SHP77 treated with DMSO at 0.1 percent for 48 hours (cell line): ENCODE measurements at places on chromosomes 5 and 9.

GRCh38 chr5:125134216-125135081 is 388.0 kb upstream of the ZNF608 start:
- DNase-seq = no peak

DNA sequence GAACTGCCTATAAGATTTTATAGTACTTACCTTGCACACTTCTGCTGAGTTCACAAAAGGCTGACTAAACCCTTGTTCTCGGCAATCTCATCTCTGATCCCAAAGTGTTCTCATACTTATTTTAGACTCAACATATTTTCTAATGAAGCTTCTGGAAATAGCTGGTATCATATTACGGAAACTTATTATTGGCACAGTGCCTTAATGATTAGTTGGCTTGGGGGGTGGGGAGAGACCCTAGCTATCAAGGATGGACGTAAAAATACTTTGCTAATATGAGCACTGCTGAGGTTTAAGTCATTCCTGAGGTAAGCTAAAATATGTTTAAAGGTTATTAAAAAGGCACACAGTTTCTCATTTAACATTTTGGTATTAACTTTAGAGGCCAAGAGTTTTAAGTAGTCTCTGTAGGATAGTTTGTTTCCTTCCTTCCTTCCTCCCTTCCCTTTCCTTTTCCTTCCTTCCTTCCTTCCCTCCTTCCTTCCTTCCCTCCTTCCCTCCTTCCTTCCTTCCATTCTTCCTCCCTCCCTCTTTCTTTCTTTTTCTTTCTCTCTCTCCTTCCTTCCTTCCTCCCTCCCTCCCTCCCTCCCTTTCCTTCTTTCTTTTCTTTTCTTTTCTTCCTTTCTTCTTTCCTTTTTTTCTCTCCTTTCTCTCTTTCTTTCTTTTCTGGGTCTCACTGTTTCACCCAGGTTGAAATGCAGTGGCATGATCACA is 31.5 kb downstream of the ZSWIM6 start:
- no peak for DNase-seq

- no peak for DNase-seq
These were observed 233.1 kb upstream of the RASA1 start for GRCh38 chr5:87034557-87034956.

GRCh38 chr5:142572006-142572405 is 113.9 kb downstream of the FGF1 start:
- DNase-seq = no peak

GRCh38 chr5:74956278-74956677 is 90.1 kb upstream of the FAM169A start:
- DNase-seq = no peak

DNA sequence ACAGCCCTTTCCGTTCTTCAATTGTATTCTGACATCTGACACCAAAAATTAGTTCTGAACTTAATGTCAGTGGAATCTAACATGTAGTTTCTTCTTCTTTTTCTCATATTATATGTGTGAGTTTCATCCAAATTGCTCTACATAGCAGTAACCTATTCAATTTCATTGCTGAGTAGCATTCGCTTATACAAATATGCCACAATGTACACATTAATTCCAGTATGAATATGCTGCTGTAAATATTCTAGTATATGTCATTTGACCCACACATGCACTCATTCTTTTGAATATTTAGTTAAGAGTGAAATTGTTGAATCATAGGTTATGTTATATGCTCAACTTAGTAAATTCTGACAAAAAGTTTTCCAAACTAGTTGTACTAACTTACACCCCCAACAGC is 550.9 kb downstream of the CHSY3 start:
- no peak for DNase-seq

- no peak for DNase-seq
These were observed 138.4 kb downstream of the C9orf152 start for GRCh38 chr9:110069326-110070248.

DNA sequence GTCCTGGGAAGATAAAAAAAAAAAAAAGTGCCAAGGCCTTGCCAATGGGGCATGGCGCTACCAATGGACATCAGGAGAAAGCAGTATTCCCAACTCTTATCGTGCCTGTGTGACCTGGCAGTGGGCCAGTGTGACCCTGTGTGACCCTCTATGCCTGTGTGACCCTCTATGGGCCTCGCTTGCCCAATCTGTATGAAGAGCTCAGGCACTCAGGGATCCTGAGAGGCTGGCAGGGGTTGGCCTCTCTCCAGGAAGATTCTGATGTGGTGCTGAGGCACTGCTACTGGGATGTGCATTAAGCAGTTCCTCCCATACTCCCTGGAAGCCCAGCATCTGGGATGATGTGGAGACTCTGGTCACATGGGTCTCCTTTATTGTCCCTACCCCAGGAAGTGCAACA is 179.2 kb downstream of the MACROH2A1 start:
- no peak for DNase-seq

DNA sequence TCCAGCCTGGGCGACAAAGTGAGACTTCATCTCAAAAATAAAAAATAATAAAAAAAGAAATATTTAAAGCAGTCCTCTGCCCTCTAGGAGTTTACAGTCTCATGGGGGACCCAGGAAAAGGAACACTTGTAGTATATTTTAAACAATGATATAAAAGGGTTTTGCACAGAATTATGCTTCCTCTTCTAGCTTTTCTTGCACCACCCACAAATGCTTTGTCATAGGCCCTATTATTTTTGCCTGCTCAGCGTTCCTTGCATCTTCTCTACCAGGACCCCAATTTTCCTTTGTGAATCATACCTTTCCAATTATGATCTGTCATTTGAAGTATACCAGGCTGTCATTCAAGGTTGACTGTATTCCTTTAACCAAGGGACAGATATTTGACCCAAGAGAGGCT is 164.8 kb upstream of the CDKN2B start:
- DNase-seq = no peak

GRCh38 chr5:181120761-181121160 is 10.2 kb downstream of the OR2V1 start:
- no peak for DNase-seq

DNA sequence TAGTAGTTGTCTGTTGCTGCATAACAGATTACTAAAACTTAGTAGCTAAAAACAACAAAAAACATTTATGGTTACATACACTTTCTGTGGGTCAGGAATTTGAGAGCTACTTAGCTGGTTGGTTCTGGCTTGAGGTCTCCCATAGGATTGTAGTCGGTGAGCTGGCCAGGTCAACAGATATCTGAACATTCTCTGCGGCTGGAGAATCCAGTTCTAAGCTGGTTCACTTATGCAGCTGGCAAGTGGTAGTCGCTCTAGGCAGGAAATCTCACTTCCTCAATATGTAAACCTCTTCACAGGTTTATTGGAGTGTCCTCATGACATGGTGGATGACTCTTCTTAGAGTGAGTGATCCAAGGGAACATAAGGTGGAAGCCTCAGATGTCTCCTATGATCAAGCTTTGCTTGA is 65.7 kb upstream of the TNFAIP8 start:
- DNase-seq = no peak

DNA sequence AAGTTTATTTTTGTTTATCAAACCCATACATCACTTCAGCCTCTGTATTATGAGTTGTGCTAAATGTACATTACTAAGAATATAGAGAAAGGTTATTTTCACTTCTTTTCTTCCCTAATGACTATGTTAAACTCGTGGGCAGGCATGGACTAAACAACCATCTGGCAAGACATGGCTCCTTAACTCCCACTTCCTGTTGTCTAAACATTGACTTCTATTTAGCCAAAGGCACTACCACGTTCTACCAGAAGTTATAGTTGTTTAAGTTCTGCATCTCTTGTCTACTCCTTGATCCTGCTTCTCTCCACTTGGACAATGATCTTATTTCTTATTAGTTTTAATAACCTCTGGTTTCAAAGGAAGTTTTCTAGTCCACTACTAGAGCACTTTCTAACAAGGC is 136.1 kb downstream of the MACIR start:
- no peak for DNase-seq

GRCh38 chr5:139764886-139765408 is 30.7 kb upstream of the PSD2 start:
- no peak for DNase-seq

DNA sequence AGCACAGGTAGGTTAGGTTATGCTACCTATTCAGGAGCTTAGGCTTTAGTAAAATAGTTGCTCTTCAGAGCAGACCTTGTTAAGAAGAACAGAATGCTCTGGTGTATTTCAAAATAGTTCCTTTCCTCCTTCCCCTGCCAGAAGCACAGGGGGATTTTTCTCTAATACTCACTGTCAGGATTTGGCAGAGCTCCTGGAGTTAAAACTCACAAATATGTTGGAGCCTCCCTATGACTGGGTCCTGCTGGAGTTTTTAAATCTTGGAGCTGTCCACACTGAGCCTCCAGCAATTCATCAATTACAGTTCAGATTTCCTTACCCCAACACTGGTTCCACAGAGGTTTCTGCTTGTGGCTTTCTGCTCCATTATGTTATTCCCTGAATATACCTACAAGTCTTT is 1233.8 kb upstream of the WWC1 start:
- no peak for DNase-seq

GRCh38 chr5:1477341-1477740 is 32.1 kb upstream of the SLC6A3 start:
- DNase-seq = no peak

DNA sequence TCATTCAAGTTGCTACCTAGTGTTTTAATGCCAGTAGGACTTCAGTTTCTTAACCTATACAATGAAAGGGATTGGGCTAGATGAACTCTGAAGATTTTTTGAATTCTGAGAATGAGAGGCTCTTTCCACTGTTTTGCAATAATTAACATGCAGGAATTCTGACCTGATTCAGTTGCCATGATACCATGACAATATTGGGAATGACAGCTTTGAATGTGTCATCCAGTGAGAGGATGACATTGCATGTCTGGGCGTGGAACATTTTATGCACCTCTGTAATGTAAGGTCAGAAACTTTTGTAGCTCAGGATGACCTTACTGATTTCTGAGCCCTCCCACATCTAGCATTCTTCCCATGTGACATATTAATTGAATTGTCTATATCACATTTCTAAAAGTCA is 30.6 kb upstream of the SPINK5 start:
- DNase-seq = no peak

GRCh38 chr9:128940271-128940921 is 7.0 kb downstream of the DOLK start:
- DNase-seq = no peak

GRCh38 chr5:103669615-103670014 is 107.0 kb upstream of the NUDT12 start:
- peak; percentile 99 for DNase-seq

DNA sequence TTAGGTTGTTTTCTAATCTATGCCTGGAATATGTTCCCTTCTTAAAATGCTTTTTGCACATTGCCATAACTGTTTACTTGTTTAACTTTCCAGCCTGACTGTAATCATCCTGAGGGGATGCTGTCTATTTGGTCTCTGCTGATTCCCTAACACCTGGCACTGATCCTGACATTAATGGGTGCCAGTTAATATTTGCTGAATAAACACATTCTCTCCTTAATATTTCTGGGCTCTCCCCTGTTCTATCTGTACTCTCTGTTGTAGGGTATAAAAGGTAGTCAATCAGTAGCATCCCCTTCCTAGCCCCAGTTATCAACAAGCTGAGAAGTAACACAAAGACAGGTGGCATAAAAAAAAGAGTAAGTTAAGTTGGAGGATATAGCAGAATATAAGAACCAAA is 21.3 kb upstream of the SLC31A2 start:
- no peak for DNase-seq

- DNase-seq = no peak
These were observed 39.9 kb upstream of the PAM start for GRCh38 chr5:102715082-102715807.

DNA sequence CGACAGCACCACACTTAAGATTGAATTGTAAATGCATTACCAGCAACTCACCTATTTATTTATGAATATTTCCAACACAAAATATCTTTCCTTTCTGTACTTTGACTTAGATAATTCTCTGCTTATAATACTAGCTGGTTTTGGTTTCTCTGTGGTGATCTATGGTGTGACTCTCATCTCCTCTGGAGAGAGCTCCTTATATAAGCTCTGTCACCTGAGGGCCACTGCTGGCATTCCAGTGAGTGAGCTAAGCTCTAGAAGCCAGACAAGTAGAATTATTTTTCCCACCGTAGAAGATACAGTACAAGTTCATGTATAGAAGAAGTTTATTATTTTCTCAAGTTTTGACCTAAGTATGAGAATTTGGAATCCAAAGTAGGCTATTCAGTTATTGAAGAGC is 111.5 kb downstream of the CDC42SE2 start:
- no peak for DNase-seq

- peak; percentile 32 for DNase-seq
These were observed 640 bp downstream of the SURF4 start for GRCh38 chr9:133375116-133375723.

DNA sequence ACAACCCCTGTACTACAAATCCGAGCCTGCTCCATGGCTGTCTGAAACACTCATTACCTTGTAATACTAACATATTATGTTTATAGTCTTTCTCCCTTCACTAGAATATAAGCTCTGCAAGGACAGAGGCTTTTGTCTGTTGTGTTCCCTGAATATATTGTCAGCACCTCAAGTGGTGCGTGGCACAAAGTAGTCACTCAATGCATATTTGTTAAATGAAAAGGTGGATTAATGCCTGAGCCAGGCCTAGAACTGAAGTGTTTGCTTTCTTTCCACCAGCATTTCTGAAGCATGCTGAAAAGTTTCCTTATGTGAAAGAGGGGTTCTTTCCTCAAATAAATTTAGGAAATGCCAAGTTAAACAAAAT is 36.3 kb downstream of the ELL2 start:
- peak; percentile 17 for DNase-seq

GRCh38 chr9:28212979-28213378 is 639.7 kb upstream of the C9orf72 start:
- peak; percentile 49 for DNase-seq

DNA sequence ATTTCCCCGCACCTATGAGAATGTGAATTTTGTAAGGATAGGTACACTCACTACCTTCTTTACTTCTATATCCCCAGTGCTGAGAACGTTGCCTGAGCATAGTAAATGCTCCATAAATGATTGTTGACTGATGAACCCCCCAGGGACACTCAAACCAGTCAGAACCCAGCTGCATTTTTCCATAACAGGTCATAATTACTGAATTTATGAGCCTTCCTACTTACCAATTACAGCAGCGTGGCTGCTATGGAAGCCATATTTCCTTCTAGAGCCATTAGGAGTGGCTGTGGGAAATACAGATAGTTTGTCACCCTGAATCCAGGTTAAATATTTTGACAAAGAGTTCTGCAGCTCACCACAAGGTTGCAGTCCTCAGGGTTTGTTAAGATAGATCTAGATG is 135.0 kb downstream of the TAF11L14 start:
- DNase-seq = no peak

- no peak for DNase-seq
These were observed 13.7 kb upstream of the MTAP start for GRCh38 chr9:21788752-21789151.

- no peak for DNase-seq
These were observed 48.1 kb upstream of the CLPTM1L start for GRCh38 chr5:1392801-1393565.

GRCh38 chr5:38453506-38453905 is 102.9 kb downstream of the LIFR start:
- no peak for DNase-seq

GRCh38 chr5:178069909-178070308 is 43.4 kb upstream of the N4BP3 start:
- DNase-seq = peak; percentile 41

- no peak for DNase-seq
These were observed 461.9 kb upstream of the PAPPA start for GRCh38 chr9:115691693-115692092.
